RPMI7951 (cell line): ENCODE measurements at places on chromosomes 5 and 9. TPM values are rescaled to one million over a fixed set of nuclear protein-coding genes. Genes with fewer than 3 reads are reported as not detected.

GRCh38 chr5:20648981-20649380, 661.0 kb upstream of the CDH18 start:
- no peak for DNase-seq

DNA sequence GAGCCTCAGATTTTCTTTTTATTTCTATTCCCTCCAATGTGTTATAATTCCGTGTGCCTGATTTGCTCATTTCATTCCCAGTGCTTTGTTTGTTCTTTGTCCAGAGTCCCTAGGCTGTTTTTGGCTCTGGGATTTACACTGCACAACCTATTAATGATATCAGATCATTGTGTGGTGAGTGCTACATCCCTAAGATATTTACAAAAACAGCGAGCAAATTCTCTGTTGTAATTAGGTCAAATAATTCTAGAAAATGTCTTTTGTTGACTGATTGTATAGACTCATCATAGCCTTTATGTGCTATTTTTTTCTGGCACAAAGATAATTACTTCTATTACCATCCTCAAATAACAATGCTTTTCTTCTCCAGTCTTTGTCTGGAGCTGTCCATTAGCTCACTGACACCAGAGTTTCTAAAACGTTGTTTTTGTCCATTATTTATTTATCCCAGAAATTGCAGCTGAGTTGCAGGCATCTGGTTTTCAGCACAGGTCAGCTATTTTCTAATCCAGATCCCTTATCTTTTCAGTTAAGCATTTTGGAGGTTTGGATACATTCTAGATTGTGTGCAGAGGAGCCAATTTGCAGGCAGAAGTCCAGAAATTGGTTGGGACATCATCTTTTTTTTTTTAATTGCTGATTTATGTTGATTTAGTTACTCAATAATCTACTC, 379.9 kb upstream of the DMAC1 start:
- DNase-seq, result no peak

GRCh38 chr5:34412736-34413135, 243.4 kb upstream of the RAI14 start:
- DNase-seq, result peak; percentile 42

GRCh38 chr9:34506623-34507022, 16.2 kb downstream of the ENHO start:
- no peak for DNase-seq

- no peak for DNase-seq
Measured at GRCh38 chr5:31487506-31487905, 44.4 kb downstream of the DROSHA start.

GRCh38 chr9:135347461-135347860, 132.1 kb upstream of the PPP1R26 start:
- no peak for DNase-seq

DNA sequence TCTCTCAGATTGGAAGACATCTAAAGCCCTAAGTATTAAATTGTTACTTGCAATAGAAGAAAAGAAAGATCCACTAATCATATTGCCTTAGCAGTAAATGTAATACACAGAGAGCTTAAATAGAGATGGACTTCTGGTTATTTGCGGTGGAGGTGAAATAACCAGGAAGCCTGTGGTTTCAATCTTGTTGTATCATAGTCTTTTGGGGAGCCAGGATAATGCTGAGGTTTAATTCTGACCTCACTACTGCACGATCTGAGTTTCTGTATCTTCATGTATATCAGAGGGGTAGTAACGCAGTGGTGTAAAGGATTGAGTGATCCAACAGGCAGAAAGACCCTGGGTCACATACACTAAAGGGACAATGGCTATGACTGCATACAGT, 71.7 kb downstream of the ANKRD55 start:
- no peak for DNase-seq

GRCh38 chr5:119290161-119290569, 65.7 kb upstream of the TNFAIP8 start:
- no peak for DNase-seq

DNA sequence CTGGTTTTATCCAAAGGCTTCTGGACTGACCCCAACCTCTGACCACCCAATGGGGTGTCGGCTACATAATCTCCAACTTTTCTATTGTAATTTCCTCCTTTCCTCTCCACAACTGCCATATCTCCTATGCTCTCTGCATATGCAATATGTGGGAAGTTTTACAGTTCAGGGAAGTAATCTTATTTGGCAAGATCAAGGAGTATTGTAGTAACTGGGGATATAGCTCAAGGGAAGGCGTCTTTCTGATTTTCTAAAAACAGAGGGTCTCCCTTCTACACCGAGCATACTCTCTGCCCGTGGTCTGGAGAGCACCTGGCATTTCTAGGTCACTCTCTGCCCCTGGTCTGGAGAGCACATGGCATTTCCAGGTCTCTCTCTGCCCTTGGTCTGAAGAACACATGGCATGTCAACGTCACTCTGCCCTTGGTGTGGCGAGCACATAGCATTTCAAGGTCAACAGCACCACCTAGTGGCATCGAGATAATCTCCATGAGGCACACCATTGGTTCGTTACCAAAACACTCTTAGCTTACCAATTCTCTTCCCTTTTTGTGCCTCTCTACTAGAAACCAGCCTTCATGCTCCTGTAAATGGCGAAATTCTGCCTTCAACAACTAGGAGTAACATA, 616.4 kb upstream of the NUDT12 start:
- peak; percentile 67 for DNase-seq

- no peak for DNase-seq
Measured at GRCh38 chr5:52607227-52607824, 180.4 kb upstream of the ITGA1 start.

GRCh38 chr9:72538921-72539702, 17.7 kb downstream of the TMC1 start:
- DNase-seq, result peak; percentile 34

GRCh38 chr9:127424676-127424999, 456 bp downstream of the ZNF79 start:
- no peak for DNase-seq

GRCh38 chr5:51159606-51160005, 223.6 kb upstream of the ISL1 start:
- no peak for DNase-seq

- no peak for DNase-seq
Measured at GRCh38 chr5:73126381-73126780, 6.0 kb downstream of the TMEM171 start.

DNA sequence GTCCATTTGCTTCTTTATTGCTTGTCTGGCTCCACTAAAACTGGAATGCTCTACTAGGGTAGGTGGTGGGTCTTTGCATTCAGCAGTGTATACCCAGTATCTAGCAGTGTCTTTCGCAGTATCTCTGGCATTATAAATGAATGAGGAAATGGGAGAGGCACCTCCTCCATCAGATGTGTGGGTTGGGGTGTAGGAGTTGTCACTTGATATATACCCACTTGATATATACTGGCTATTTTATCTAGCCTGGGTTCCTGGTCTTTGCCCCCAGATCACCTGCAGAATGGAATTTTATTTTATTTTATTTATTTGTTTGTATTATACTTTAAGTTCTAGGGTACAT, 208.5 kb downstream of the PARP8 start:
- DNase-seq, result no peak

DNA sequence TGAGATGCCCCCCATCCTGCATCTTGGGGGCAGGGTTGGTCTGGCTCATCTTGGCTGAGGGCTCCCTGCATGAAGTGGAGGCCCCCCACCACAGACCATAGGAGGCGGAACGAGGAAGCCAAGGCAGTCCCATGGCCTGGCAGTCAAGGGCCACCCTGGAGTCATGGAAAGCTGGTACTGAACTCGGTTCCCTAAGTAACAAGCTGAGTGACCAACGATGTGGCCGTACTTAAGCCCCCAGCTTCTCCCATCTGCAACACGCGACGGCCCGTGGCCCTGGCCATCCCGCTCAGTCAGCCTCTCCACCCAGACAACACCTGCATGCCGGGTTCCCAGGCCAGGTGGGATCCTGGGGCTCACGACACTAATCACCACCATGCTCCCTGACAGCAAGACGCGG, 17.1 kb downstream of the BRD3 start:
- DNase-seq, result no peak

- no peak for DNase-seq
Measured at GRCh38 chr9:135809166-135809565, 98.2 kb downstream of the CAMSAP1 start.

DNA sequence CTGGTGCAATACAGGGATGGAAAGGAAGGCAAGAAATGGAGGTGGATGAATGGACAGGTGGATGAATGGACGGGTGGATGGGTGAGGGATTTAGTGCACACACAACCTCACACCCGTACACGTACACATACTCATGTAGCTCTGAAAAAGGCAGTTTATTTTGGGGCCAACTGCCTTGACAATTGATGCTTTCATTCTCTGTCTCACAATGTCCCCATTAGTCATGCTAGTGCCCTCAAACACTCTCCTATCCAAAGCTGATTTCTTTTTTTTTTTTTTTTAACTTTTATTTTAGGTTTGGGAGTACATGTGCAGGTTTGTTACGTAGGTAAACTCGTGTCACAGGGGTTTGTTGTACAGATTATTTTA, 495.0 kb downstream of the DMAC1 start:
- no peak for DNase-seq

DNA sequence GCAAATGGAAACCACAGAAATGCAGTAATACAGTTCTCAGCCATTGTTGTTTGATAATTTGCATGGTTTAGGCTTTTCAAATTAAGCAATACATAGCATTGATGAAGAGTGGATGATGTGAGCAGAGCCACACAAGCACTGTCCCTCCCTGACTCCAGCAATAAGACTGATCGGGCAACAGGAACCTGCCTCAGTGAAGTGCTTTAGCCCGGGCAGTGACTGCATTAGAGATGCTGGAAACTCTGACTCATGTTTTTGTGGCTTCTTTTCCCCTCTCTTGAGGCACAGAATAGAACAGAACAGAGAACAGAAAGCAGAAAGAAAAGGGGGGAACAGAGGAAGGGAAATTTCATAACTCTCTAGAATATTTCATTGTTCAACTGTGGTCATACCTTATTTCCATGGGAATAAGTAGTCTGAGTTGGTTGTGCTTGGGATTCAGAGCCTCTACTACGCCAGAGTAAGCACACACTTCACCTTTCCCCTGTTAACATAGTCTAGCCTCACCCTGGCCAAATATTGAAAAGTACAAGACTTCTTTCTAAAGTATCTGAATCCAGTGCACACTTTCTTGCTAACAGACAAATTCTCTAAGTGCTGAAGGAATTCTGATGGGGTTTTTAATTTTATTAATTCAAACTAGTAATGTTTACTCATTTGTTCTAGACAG, 164.8 kb upstream of the VCAN start:
- DNase-seq, result peak; percentile 84

DNA sequence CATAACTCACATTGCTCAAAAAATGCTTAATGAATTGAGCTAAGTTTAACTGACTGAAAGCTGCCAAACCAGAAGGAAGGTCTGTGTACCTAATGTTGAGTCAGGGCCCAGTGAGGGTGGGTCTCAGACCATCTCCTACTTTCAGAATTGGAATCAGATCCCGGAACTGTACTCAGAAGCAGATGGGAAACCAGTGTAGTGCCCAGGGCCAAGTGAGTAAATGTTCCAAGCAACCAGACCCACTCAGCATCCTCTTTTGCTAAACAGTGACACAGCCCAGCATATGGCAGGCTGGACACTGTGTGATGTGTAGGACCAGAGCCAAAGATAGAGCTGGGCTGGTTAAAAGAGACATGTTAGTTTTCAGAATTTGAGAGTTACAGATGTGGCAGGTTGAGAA, 94.1 kb downstream of the PLCXD3 start:
- DNase-seq, result peak; percentile 84

DNA sequence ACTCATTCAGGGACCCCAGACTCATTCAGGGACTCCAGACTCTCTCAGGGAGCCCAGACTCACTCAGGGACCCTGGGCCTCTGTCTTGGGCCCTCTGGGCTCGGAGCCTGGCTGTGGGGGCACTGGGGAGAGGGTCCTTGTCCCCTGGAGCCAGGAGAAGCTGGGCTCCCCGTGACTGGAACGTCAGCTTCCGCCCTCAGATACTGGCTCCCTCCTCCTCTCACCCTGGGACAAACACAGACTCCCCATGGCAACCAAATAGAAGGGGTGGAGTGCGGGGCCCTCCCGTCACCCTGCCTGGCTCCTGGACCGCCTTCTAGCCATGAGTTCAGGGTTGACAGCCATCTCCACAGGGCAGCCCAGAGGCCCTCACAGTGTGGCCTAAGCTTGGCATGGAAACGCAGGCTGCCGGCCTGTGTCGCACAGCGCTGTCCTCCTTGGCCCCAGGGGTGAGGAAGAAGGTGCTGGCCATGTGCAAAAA, 27.6 kb downstream of the ZDHHC11B start:
- DNase-seq, result no peak

GRCh38 chr5:145975361-145976066, 39.1 kb downstream of the SH3RF2 start:
- peak; percentile 97 for DNase-seq

DNA sequence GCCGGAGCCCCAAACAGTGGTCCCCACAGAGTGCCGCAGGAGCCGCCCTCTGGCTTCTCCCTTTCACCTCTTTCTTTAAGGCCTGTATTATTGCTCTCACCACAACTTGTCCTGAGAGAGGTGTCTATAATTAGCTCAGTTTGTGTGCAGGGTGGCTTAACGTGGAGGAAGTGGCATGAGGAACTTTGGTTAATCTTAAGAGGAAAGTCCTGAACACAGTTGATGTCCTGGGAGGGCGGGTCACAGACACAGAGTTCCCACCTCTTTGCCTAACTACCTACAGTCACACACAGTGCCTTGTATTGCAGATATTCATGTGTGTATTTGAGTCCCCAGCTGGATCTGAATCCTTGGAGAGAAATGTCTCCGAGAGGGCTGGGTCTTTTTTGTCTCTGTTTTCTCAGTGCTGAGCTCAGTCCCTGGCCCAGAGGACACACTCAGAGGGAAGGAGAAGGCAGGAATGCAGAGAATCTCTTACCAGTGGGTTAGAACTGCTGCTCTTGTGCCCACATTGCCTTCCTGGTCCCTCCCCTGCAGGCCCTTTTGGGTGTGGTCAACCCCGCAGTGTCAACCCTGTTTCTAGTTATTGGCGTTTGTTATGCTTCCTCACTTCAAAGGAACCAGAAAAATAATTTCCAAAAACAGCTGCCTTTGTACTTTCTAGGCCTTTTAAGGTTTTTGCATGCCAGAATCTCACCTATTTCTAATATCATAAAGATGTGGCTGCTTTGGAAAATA, 392.5 kb downstream of the KDM4C start:
- no peak for DNase-seq

GRCh38 chr9:5375091-5375490, 35.4 kb upstream of the RLN1 start:
- DNase-seq, result no peak

GRCh38 chr9:3888497-3888858, 362.7 kb upstream of the RFX3 start:
- no peak for DNase-seq

GRCh38 chr5:139268364-139269202, 25.0 kb upstream of the MATR3 start:
- DNase-seq, result peak; percentile 45

- DNase-seq, result no peak
Measured at GRCh38 chr5:142313682-142314081, 11.1 kb downstream of the SPRY4 start.

PFN3 gene
- not detected in 2 replicates for total RNA-seq

OGN gene
- total RNA-seq, result not detected in 2 replicates

SPATA31D1 gene
- not detected in 2 replicates for total RNA-seq

SUSD3 gene
- 0.72 TPM in 1 of 2 replicates, not detected in the other for total RNA-seq

EIF4EBP3 gene
- total RNA-seq, result not detected in 2 replicates

AFAP1L1 gene
- total RNA-seq, result 14.3 and 14.8 TPM in 2 replicates

IL5 gene
- total RNA-seq, result not detected in 2 replicates

OCLN gene
- total RNA-seq, result 0.59 and 0.60 TPM in 2 replicates

FAM81B gene
- not detected in 2 replicates for total RNA-seq

SPATA31C2 gene
- total RNA-seq, result not detected in 2 replicates

CARD9 gene
- total RNA-seq, result 0.68 TPM in 1 of 2 replicates, not detected in the other

GGTA1 gene
- total RNA-seq, result not detected in 2 replicates

NRARP gene
- total RNA-seq, result 0.12 TPM in 1 of 2 replicates, not detected in the other

ADRA1B gene
- not detected in 2 replicates for total RNA-seq

BHMT2 gene
- not detected in 2 replicates for total RNA-seq

GRM6 gene
- not detected in 2 replicates for total RNA-seq
